Vagina (tissue), 2 donors: ENCODE measurements at places on chromosomes 5 and 9.
A peak's percentile ranks its signal among the peaks of the same experiment; 100 is the strongest.

DNA sequence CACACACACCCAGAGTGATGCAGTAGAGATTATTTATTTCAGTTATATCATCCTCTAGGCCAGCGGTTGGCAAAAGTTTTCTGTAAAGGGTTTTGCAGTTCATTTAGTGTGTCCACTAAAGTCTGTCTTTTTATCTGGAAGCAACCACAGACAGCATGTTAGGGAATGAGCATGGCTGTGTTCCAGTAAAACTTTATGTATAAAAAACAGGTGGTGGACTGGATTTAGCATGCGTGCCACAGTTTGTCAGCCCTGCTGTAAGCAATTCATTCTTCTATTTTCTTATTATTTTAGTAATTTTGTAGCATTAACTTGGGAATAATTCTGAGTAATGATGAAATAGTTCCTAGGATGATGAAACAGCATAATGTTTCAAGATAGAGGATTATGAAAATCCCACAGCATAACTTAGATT, 51.7 kb downstream of the CCNH start:
- DNase-seq = no peak

DNA sequence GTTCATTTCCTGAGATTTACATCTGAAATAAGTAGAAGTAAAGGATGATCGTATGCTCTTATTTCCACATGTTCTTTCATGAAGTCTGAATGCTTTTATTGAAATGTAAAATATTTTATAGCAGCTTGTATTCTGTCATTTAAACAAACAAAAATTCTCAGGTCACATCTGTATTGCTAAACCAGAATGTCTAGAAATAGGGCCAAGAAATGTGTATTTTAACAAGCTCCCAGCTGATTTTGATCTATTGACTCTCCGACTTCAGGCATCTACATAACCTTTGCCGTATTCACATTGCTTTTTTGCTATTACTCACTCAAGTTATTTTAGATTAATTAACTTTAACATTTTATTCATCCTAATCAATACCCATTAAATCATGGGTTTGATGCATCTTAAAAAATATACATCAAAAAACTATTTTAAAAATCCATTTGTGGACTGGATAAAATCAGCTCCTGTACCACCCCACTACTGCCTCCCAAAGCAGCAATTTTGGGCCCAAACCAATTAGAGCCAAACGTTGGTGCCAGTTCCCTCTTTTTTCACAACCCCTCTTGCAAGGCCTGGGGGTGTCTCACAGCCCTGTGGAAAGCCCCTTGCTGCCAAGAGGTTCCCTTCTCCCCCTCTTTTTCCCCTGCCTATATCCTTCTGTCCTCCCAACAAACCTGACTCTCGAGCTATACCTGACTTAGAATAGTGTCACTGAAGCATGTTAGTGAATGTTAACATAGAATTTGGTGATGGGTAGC, 34.5 kb downstream of the HAVCR1 start:
- no peak for DNase-seq

DNA sequence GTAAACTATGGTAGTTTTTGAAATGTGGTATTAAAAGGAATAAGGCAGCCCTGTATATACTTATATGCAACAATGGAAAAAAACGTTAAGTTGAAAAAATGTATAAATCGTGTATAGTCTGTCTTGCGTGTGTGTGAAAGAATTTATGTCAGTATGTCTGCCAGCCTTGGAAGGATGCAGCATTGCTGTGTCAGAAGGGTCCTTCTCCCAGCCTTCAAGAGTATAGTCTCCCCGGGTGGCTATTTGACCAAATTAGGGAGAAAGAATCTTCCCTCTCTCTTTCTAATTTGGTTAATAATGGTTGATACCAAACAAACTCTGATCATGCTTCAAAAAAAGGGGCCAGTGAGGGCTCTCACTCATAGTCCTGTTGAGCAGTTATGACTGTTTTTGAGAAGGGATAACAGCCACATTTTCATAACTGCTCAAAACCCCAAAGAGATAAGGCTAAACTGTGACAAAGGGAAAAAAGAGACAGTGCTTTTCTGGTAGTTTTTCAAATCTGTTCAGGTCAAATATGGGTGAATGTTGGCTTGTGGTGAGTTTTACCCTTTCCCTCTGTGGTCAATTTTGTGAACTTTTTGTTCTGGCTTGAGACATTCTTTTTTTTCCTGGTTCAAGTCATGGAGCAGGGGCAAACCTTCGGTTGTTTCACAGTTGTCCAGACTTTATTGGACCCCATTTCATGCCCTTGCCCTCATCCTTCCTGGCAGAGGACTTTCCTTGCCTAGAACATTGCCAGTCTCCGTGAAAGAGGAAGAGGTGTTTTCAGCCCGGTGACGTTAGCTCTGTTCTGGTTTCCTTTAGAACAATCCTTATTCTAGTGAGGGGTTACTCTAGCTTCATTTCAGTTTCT, 21.0 kb downstream of the SNX30 start:
- no peak for DNase-seq

DNA sequence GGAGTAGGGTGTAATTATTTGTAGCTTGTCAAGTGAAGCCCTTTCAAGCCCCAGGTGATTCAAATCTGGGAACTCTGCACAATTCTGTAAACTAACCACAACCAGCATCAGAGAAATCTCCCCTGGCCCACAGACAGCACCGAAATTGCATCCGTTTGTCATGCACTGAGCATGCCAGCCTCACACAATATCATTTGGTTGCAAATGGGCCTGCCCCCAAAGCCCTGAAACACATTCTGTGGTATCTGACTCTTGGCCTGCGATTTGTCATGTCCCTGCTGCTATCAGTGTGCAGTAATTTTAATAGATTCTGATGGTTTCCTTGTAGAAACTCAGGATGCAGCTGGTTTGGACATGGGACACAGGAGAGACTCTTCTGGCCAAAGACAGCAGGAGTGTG, 35.3 kb downstream of the SNX24 start:
- no peak for DNase-seq

DNA sequence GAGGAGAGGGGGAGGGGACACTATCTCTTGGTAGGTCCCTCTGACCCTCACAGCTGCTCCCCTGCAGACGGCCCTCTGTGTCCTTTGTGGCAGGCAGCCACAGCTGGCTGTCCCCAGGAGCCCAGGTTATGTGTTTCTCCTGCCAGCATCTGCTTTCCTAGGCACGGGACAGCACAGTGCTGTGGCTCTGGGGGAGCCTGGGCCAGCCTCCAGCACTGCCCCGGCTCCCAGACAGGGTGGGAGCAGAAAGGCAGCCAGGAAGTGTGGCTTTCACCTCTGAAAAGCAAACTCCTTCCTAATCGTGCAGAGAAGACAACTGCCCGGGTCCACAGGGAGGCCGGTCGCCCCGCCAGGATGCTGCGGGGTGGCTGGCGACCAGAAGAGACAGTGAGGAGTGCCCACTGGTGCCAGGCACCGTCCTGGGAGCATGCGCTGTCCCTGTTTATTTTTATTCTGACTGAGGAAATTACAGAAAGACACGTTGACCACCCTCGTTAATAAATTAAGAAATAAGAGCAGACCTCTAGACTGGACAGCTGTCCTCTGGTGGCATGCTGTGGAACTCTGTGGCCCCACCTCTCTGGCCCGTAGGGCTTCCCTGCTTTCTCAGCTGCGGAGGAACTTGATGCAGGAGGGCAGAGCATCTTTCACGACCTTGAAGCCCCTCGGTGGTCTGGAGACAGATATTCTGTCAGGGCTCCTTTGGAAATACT, 240.3 kb downstream of the FANCC start:
- no peak for DNase-seq

DNA sequence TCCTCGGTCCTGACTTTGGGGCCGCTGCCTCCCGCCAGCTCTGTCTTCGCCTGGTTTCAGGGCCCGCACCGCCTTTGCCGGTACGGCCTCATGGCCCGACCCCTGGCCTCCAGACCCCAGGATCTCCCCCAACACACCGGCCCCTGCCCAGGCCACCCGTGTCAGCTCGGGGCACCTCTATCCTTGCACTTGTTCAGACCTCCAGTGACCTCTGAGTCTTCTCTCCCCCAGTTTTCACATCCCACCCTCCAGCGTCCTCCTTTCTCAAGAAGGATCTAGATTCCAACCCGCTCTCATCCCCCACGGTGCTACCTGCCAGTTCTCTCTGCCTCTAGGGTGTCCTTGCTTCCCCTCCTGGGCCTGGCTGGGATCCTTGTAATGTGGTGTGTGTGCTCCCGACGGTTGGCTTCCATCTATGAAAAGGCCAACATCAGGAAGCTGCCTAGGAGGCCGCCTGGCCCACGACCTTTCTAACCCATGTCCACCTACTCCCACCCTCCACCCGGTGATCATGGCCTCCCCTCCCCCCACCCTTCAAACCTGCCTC, 61.1 kb downstream of the SPATA31C2 start:
- DNase-seq = no peak

- DNase-seq = peak; percentile 84
Observed at GRCh38 chr5:95809414-95809960, 13.0 kb downstream of the GLRX start.

DNA sequence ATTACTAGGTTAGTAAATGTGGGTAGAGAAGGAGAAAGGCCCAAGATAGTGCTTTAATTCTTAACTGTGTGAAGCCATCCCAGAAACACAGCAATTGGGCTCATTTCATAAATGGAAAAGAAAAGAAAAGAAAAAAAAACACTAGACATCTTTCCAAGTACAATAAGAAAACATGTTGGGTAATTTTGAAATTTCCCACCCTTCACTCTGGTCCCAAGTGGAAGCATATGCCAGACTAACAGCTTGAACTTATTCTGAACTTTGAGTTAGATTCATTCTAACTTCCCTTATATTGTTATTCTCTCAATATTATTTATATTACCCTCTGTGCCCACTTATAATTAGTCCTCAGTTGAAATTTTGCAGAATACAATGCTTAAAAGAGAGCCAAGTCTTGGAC, 113.4 kb upstream of the GHR start:
- no peak for DNase-seq

GRCh38 chr5:172929371-172929838, 29.8 kb upstream of the RPL26L1 start:
- DNase-seq = no peak

- no peak for DNase-seq
Observed at GRCh38 chr9:19174127-19174912, 47.0 kb upstream of the PLIN2 start.
